ENCODE measurements at places on chromosomes 12 and 14.

- no peak for DNase-seq
These were observed 161.0 kb downstream of the RBM19 start for GRCh38 chr12:113804961-113805600.

DNA sequence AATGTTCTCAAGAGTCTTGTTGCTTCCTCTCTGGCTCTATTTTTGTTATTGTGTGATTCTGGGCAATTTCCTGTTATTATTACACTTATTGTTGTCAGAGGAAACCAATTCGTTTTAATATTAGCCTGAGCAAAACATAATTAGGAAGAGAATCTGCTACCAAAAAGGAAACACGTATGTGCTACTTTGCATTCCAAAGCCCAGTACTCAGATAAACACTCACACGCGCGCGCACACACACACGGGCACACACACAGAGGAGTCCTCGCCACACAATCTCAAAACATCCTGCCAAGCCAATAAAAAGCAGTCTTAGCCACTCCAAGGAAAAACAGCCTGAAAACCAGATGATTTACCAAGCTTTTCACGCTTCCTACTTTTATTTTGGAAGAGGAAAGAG is 400.7 kb downstream of the NUAK1 start:
- no peak for DNase-seq

- no peak for DNase-seq
These were observed 284.3 kb downstream of the RAD51B start for GRCh38 chr14:68103853-68104252.

DNA sequence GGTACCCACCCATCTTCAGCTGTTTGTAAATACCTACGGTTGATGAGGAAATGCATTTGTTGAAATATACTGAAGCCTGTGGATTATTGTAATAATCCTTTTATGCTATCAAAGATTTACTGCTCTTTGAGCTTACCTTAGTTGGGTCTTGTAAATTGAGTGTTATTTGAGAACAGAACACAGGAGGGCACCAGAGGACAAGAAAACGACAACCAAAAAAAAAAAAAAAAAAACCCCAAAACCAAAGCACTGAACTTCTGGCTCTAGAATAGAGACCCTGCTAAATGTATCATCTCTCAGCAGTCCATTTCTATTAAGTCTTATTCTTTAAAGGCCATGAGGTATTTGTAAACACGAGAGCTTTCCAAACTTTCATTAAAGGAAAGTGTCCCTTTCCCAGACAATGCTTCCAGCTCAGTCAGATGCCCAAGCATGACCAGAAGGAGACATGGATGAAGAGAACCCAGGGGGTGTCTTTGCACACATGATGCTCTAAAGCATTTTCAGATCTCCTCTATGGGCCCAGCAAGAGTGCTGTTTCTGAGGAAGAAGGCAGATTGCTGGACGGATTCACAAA is 763.9 kb downstream of the NRXN3 start:
- no peak for DNase-seq

GRCh38 chr14:54348001-54348611 is 48.7 kb upstream of the CDKN3 start:
- DNase-seq, result no peak

DNA sequence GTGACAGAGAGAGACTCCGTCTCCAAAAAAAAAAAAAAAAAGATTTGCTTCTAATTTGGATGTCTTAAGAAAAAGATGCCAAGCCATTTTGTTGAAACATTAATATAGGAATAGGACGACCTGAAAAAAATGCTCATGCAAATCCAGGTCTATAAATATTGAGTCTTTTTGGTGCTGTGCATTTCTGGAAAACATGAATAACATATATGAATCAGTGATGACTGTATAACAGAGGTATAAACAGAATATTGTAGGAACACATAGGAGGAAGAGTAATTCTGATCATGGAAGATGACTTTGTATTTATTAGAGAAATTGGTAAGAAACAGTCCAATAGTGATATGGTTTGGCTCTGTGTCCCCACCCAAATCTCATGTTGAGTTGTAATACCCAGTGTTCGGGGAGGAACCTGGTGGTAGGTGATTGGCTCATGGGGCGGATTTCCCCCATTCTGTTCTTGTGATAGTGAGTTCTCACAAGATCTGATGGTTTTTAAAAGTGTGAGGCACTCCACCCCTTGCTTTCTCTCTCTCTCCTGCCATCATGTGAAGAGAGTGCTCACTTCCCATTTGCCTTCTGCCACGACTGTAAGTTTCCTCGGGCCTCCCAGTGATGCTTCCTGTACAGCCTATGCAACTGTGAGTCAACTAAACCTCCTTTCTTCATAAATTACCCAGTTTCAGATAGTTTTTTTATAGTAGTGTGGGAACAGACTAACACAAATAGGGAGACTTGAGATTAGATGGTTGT is 3.0 kb upstream of the SRSF5 start:
- no peak for DNase-seq

DNA sequence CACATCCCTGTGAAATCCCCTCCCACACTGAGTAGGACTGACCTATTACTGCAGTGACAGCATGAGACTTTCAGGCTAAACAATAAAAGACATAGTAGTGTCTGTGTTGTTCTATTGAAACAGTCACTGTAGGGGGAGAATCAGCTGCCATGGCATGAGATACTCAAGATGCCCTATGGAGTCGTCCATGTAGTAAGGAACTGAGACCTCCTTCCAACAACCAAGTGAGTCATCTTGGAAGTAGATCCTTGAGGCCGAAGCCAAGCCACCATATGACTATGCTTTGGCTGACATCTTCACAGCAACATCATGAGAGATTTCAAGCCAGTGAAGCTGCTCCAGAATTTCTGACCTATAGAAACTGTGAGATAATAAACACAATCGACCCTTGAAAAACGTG is 12.1 kb upstream of the LRP6 start:
- DNase-seq, result no peak

- no peak for DNase-seq
These were observed 4.6 kb upstream of the KRT2 start for GRCh38 chr12:52656616-52657015.

DNA sequence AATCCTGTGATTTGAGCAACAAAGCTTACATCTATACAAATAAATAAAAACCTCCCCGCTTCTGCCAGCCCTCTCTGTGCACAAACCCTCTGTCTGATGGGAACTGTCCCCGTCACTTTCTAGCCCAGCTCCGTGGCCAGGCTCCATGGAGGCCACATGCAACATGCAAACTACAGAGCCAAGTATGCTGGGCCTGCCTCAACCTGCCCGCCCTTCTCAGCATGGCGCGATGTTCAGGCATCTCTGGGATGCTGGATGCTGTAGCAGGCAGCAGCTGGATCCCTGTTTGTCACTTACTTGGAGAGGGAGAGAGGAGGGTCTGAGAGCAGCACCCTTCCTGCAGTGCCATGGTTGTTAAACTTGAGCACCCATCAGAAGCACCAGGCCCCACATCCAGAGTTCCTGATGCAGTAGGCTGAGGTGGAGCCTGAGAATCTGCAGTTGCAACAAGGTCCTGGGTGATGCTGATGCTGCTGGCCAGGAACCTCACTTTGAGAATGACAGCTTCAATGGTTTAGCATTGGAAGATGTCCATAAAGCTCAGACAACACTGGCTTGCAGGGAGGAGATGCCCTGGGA is 32.4 kb downstream of the CLMN start:
- DNase-seq, result no peak

DNA sequence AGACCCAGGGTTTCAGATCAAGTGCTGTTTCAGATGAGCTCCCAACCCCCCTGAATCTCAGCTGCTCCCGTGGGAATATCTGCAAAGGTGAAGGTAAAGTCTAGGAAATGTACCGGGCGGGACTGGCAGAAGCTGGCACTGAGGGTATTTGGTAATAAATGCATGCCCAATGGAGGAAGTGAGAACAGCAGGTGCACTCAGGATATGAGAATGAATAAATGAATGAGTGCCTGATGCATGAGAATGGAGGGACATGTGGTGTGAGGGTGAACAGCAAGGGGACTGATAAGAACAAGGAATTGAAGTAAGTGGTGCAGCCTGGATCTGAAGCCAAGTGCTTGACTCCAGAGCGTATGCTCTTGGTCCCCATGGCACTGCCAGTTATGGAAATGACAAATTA is 11.6 kb downstream of the RAPGEF3 start:
- no peak for DNase-seq

DNA sequence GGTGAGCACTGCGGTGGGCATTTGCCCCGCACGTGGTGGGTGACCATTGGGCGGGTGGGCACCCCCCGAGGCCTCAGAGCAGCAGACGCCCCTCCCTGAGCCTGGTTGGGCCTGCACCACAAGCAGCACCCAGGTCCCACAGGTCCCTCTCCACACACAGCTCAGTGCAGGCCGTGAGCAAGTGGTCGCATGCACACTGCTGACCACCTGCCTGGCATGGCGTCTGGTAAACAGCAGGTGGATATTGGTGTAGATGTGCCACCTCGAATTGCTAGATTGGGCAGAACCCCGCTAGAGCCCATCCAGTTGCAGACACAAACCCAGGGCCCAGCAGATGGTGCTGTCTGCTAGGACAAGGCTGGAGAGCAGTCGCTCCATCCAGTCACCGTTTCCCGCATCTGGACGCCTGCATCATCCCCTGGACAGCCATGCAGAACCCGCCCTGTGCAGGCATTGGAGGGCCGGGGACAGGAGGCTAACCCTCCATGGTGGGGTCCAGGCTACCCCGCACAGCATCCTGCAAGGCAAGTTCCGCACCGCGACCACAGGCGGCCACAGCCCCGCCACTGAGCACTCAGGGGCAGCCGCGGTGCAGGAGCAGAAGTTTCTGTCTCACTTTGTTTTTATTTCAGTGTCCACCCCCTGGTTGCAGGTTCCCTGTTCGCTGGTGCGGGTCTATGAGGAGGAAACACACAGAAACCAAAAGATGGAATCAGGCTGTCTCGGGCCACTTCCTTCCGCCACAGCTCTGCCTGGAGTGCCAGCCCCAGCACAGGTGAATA is 45.6 kb upstream of the RIMBP2 start:
- peak; percentile 37 for DNase-seq

DNA sequence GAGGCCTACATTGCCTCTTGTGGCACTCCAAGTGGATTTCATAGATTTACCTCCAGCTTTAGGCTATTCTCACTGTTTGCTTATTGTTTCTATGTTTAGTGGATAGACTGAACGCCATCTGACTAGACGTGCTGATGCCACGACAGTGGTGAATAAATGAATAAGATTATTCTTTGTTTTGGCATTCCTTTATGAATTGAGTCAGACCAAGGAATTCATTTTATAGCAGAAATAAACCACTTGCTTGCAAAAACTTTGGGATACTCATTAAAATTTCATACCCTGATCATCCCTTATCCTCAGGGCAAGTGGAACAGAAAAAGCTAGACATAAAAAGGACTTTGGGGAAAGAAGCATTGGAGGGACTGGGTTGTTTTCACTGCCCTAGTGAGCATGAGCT is 71.7 kb upstream of the FERMT2 start:
- no peak for DNase-seq

All from stimulated activated CD8-positive, alpha-beta memory T cell treated with anti-CD3 and anti-CD28 coated beads, Interleukin-15, amount 100 ng/mL, for 48 hours (primary cell).